NCI-H82 (cell line): ENCODE measurements at places on chromosomes 16 and 17.

DNA sequence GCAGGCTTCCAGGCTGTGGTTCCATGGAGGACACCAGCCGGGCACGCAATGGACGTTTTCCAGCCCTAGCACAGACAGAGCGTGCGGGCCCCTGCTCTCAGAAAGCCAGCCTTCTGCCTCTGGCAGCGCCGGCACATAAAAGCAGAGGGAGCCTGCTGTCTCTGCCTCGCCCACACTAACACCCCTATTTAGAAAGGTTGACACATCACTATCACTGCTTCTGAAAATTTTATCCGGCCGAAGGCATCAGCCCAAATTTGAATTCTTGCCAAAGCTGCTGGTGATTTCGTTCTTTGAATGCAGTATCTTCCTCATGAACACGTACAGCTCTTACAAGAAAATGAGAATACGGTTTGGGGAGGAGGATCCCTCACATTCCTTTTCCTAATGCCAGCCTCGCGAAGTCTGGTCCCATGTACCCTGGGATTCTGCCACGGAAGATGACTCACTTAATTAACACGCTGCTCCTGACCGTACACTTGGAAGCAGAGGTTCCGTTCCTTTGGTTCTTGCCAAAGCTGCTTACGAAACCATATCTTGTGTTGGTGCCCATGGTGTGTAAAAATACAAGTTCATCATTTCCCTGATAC lies 1.3 kb upstream of the RAB11FIP3 start:
- no peak for DNase-seq

- DNase-seq: peak; percentile 97
Observed at GRCh38 chr16:24135624-24136565, 120.2 kb upstream of the CACNG3 start.

- peak; percentile 58 for DNase-seq
Observed at GRCh38 chr17:61380836-61381525, 18.7 kb upstream of the TBX2 start.

DNA sequence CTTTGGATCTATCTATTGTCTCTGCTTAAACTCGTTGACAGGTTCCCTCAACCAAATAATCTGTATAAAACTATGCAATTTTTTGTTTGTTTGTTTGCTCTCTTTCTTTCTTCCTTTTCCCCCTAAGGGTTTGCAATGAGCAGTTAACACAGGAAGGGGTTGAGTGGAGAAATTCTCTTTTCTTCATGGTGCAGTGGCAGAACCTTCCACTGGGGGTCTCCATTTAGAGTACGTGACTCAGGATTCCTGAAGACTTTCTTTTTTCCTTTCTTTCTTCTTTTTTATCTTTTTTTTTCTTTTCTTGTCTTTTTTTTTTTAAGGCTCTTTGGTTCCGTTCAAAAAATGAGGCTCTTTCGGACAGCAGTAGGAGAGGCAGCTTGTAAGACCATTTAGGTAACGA lies 19.5 kb upstream of the RBFOX1 start:
- DNase-seq: peak; percentile 38

- peak; percentile 64 for DNase-seq
Observed at GRCh38 chr16:48535831-48536613, 74.0 kb downstream of the N4BP1 start.

DNA sequence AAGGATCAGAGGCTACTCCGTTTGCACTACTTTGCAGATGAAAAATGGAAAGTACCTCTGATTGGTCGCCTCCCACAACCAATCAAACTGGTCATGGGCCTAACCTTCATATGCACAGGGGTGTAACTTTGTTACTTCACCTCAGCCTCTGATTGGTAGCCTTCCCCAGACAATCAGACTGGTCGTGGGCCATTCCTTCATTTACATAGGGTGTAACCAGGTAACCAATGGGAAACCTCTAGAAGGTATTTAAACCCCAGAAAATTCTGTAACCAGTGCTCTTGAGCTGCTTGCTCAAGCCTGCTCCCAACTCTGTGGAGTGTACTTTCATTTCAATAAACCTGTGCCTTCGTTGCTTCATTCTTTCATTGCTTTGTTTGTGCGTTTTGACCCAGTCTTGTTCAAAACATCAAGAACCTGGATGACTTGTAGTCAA lies 39.2 kb upstream of the USP22 start:
- peak; percentile 38 for DNase-seq

- no peak for DNase-seq
Observed at GRCh38 chr16:9790199-9790598, 392.0 kb downstream of the GRIN2A start.

DNA sequence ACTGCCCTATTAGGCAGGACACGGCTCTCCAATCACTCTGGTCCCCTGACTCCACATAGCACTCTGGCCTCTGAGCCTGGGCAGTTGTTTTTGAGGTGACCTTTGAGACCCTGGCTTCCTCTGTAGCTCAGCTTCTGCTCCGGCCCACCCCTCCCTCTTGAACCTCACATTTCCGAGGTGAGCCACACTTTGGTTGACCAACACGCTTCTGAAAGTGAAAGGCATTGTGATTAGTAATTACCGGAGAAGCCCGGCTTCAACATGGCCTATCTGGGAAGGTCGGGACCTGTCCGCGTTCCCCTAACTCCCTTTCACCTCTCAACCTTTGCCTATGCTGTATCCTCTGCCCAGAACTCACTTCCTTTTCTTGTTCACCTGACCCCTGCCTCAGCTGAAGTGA lies 10.3 kb upstream of the ITGAX start:
- no peak for DNase-seq

DNA sequence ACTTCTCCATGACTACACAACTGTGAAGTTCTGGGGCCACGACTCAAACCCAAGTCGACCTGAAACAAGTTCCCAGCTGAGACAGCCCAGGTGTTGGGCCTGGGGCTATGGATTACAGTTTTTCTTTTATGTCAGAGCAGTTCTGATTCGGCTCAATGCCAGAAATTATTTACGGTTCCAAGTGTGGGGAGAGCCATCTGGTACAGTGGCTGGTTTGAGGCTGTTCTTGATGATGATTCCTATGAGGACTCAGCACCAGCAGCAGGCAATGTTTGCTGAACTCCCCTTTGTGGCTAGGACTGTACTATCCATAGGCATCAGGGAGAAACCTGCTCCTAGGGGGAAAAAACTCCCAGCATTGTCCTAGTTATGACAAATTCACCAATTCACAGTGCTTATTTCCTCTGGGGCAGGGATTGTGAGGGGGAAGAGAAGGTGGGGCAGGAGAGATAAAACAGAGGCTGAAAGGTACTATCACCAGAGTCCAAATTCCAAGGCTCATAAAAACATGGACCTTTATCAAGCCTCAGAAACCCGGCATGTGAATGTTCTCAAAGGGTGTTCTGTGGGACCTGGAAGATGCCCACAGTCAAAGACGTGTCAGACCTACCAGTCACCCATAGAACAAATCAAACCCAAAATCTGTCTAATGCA lies 18.2 kb upstream of the CMTM4 start:
- DNase-seq: peak; percentile 5

DNA sequence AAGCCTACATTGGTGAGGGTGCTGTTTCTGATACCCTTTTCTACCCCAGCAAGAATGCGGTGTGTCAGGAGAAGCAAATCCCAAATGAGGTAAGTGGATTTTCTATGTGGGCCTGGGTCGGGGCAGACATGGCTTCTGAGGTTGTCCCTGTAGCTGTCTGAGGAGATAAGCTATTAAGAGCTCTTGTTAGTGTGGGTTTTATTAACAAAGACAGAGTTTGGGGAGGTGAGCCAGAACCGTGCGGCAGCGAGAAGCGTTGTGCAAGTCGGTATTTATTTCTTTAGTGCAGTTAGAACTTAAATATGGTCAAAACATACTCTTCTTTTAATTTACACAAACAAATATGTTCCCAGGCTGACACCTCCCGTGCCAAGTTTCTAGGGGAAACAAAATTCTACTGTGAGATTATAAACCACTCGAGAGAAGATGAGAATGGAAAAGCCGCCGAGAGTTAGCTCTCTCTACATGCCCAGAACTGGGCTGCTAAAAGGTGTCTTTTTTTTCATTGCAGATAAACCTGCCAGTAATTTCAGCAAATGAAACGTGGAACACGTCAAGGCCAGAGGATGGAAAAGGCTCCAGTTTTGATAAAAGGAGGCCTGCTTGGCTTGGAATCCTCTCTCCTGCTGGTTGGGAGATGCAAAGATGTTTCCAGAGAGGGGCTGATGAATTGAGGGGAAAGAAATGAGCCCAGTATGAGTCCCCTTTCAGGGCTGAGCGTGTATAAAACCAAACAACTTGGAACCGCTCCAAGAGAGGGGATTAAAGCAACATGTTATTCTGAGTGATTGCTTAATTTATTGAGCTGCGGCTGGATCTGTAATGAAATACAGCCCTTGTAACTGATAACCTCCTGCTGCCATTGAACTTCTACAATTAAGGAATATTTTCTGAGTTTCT lies 254.6 kb downstream of the MRTFB start:
- peak; percentile 98 for DNase-seq

GRCh38 chr16:88810912-88811768 lies 588 bp downstream of the APRT start:
- peak; percentile 72 for DNase-seq

DNA sequence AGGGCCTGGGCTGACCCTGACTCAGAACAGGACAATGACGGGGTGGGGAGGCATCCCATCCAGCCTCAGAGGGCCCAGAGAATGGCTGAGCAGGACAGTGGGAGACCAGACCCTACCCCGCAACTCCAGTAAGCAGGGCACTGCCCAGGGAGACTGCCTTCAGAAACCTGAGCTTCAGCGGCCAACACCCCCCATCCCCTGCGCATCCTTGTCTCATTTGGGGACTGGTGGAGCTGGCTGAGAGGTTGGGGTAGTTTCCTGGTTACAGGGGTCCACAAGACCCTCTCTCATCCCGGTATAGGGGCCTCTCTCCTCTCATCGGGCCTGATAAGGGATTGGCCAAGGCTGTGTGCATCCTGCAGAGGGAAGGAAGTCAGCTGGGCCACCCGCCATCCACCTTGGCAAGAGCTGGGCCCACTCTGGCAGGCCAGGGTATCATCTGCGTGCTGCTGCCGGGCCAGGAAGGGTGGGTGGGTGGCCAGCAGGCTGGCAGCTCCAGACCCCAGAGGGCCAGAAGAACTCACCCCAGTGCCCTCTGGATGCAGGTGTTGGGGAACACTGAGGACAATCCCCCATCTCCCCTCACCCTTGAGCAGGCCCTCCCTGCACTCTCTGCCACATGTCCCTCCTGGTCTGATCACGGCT lies 229.1 kb downstream of the KATNIP start:
- DNase-seq: no peak
